Effector memory CD8-positive, alpha-beta T cell (primary cell): ENCODE measurements at places on chromosomes 4 and X.

DNA sequence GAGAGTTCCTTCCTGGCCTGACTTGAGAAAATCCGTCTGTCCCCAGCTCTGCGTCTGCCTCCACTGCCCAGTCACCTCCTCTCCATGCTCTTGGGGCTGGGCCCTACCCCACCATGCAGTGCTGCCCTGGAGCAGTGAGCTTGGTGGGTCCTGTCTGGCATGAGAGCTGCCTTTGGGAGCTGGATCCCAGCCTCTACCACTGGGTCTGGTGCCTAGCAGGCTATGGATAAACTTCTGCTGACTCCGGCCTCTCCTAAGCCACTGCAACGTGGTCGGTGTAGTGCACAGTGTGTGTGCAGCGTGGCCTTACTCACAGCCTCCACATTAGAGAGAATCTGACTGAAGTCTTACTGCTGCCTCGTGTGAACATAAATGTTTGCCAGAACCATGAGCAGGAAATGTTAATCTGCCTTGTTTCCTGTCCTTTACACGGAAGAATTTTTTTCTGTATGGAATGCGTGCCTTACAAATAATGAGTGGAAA, 47.6 kb downstream of the HTT start:
- no peak for DNase-seq

DNA sequence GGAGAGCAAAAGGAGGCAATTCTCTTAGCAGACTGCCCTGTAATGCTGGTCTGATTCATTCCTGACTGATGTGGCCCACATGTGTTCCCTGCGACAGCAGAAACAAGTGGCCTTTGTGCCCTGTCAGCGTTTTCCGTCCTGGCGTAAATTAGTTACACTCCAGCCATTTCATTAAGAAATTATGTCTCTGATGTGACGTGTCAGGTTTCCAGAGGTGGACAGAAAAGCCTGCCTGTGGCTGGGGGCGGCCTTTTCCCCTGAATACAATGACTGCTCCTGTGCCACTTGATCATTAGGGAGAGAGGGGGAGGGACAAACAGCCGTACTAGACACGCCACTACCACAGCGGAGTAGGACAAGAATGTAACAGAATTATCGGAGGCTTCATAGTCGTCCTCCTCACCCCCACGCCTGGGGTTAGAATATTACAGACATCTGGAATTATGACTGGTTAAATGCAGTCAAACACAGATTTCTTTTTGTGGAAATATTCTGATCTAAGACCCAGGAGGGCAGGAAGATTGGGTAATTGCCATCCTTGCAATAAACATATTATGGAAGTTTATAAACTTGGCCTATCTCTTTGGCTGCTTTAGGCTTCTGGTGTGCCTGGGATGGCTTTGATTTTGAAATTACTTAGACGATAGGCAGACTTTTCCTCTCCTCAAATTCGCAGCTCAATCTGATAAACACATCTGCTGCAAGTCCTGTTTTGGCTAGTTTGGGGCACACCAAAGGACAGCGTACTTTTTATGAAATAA, 146.2 kb upstream of the BCOR start:
- no peak for DNase-seq

DNA sequence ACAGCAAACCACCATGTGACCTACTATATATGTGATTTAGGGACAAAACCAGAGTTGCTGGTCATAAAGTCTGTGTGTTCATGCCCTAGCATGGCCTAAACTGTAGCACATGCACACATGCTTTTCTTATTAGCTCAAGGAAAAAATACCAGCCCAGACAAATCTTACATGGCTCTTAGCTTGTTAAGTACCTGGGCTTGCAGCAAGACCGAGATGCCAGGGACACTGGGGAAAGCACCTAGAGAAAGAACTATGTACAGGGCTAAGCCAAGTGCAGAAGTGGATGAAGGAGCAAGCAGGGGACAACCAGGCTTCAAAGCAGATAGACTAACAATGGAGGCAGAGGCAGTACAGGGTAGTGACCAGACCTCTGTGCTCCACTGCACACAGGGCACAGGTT, 3.4 kb upstream of the GABRE start:
- no peak for DNase-seq

GRCh38 chr4:108849611-108850168, 86.8 kb upstream of the ETNPPL start:
- no peak for DNase-seq

- no peak for DNase-seq
These were observed 61.9 kb downstream of the ARHGAP10 start for GRCh38 chr4:147793569-147794313.

- DNase-seq, result peak; percentile 63
These were observed 350.3 kb downstream of the PTTG2 start for GRCh38 chr4:38310446-38311043.

DNA sequence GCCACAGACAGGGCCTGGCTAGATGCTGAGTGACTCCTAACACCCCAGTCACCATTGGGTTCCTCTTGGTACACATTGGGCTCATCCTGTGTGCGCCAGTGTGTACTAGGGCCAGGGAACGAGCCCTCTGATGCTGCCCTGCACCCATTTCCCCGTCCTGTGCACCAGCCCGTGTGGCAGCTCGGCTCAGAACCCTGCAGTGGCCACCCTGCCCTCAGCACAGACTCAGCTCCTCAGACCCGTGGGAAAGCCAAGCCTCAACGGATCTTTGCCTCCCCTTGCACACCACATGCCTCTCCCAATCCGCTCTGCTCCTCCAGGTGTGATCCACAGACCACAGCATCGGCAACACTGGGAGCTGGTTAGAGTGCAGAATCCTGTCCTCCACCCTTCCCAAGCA, 38.6 kb downstream of the EVC start:
- DNase-seq, result no peak

DNA sequence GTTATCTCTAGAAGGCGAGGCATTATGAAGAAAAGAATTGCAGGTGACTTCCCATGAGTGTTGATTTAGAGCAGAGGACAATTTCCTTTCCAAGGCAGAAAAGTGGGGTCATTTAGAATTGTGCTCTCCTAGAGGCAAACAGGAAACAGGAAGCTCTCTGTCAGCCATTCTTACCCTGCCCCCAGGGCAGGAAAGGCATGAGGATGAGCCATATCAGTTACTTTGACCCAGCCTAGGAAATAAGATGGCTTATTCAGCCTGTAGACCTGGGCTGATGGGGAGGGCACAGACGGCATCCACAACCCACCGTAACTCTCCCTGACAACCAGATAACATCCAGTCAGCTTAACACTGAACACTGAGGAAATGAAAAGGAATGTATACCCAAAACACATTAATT, 88.8 kb upstream of the KDR start:
- DNase-seq, result no peak

DNA sequence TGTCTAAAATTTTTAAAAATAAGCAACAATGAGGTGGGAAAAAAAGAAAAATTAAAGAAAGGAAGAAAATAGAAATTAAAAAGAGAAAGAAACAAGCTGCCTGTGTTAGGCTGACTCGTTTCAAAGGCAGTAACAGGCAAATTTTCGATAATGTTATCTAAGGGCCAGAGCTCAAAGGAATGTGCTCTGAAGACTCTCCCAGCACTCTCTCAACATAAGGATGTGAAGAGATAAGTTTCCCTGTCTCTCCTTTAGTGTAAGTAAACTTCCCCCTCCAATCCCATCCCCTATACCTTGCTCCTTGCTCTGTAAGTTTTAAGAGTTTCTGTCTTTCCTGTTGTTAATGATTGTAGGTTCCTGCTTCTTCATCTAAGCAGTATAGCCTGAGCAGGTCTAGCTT, 172.8 kb downstream of the TEX13C start:
- DNase-seq, result no peak

DNA sequence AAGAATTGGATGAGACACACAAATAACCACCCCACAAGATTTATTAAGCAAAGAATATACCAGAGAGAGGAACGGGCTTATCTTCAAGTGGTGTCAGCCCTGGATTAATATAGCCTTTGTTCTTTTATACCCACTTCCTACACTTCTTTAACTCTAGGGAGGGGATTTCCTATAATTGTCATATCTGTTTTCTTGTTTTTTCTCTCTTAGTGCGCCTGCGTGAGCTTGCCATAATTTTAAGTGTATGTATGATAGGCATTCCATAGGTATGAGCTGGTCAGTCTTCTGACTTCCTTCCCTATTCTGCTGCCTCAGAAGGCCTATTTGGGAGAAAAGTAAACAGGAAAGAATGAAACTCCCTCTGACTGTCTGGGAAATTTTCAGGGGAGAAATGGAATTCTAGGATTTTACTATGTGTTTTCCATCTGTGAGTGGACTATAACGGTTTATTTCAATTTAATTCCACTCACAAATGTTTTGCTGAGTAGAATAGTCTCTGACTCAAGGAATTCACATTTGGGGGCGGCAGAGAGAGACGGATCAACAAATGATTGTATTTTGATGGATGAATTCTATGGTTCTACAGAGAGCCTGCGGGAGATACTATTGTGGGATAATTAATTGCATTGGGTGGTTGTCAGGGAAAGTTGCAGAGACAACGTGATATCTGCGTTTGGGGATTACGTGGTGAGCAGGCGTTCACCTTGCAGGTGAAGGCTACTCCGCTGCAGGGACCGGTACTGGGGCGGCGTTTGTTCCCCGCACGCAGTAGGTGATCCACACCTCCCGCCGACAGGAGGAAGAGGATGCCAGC, 626 bp upstream of the CEP135 start:
- DNase-seq, result peak; percentile 29

- no peak for DNase-seq
These were observed 45.5 kb upstream of the PPP1R2C start for GRCh38 chrX:42823443-42823842.

DNA sequence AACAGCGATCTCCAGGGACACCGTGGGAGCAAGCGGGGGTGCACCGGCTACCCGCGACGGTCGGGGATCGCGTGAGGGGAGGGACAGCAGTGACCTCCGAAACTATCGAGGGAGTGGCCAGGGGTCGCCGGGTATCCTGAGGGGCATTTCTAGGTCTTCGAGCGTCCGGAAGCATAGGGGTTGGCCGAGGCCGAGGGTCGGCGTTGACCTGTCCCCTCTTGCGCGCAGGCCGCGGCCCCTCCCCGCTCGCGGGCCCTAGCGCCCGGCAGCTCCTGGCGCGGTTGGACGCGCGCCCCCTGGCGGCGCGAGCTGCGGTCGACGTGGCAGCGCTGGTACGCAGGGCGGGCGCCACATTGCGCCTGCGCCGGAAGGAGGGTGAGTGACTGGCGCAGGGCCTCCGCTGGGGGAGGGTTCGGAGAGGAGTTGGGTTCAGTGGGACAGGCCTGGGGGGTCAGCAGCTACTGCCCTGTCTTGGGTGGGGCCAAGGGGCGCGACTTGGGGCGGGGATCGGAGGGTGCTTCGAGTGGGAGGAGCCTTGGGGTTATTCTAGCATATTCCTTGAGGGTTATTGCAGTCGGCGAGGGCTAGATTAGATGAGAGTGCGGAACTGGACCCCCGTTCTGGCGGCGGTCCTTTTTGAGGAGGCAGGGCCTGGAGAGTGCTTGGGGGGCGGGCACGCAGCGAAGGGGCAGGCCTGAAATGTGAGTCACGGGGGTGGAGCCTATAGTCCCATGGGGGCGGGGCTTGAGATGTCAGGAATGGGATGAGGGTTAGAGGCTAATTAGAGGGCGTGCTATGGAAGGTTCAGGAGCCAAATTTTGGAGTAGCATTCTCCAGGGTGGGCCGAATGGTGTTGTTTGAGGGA, 1.2 kb downstream of the MAGIX start:
- DNase-seq, result peak; percentile 70

- no peak for DNase-seq
These were observed 54.8 kb downstream of the C4orf51 start for GRCh38 chr4:145734576-145735346.

DNA sequence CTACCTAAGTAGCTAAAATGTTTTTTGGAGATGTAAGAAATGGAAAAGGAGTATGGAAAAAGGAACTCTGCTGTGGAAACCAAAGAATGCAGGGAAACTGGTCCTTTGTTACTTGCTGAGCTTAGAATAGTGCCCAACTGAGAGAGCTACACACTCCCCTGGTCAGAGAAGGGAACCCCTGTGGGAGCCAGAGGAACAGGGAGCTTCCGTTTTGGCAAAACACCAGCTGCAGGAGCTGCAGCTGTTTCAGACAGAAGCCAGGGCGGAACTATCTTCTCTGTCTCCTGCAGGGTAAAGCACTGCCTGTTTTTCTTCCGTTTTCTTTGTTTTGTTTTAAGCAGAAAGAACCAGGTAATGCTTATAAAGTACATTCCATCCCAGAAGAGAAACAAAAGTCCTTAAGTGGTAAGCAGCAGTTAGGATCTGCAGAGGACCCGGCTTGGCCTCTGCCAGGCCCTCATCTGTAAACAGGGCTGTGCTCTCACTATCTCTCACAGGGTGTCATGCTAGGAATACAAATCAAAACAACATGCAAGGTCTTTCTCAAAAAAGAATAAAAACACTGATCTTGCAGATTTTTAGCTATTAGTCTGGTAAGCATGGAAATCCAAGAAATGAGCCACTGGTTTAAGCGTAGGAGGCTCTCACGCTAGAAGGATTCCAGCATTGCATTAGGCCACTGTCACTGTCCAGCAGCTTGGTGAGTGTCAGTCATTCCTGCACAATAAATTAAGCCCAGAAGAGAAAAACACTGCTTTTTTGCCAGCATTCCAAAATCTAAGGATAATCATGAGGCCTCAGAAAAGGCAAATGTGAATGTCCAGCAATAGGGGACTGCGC, 76.1 kb downstream of the CHST7 start:
- no peak for DNase-seq

- DNase-seq, result no peak
These were observed 121.1 kb upstream of the FAM9C start for GRCh38 chrX:13165266-13166189.

- no peak for DNase-seq
These were observed 127.4 kb upstream of the UNC5C start for GRCh38 chr4:95676190-95676589.

DNA sequence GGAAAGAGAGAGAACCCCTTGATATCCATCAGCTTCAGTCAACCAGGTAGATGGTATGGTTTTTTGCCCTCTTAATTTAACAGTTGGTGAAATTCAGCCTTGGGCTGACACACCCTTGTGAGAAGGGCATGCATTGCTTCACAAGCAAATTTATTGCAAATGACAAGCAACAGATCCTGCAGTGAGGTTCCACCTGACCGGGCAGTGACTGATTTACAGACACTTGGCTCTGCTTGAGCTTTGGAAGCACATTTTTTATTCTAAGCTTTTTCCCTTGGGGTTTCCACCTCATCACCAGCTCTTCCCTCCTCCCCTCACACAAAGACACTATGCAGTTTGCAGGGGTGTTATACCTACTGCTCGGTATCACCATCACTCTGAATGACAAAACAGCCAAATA, 28.3 kb upstream of the SERTM2 start:
- DNase-seq, result no peak

- no peak for DNase-seq
These were observed 8.5 kb downstream of the WFS1 start for GRCh38 chr4:6277935-6278800.

- DNase-seq, result no peak
These were observed 645.9 kb downstream of the ANKRD50 start for GRCh38 chr4:124066595-124066994.

GRCh38 chrX:118225711-118226428, 109.3 kb upstream of the KLHL13 start:
- DNase-seq, result no peak

DNA sequence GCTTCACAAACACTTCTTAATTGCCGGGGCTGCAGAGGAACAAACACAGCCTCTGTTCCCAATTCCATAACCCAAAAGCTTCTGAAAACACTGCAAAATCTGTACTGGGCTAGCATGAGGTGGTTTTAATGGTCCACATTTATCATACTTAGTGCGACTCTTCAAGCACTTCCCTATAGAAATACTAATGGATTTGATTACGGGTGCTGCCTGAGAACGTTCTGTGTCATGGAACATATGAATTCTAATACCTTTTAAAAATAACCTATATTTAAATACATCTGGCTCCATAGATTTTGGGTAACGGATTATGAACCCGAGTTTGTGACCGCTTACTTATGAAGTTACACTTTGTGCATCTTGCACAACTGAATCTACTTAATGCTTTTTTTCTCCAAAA, 35.4 kb upstream of the STS start:
- DNase-seq, result no peak
